ENCODE measurements at places on chromosomes 3 and 15.

- no peak for DNase-seq
These were observed 133.6 kb downstream of the CD47 start for GRCh38 chr3:107956991-107957900.

GRCh38 chr15:42184736-42185135, 23.4 kb downstream of the VPS39 start:
- DNase-seq: no peak

DNA sequence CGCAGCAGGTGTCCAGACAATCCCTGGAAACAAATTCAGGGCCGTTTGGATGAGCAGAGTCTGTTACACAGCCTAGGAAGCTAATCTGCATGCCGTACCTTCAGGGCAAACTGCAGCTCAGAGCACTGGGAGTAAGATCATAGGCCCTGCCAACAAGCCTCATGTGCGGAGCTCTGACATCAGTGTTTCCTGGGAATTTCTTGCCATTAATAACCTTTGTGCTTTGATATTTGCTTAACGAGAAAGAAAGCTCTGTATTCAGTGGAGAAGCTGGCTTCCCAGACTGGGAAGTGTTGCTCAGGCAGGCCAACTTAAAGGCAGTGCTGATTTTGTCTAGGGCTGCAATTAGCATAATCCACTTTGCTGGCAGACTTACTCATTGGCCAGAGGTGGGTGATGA, 116.1 kb upstream of the KLHL25 start:
- DNase-seq: no peak

GRCh38 chr3:108780235-108780634, 23.0 kb upstream of the RETNLB start:
- DNase-seq: no peak

DNA sequence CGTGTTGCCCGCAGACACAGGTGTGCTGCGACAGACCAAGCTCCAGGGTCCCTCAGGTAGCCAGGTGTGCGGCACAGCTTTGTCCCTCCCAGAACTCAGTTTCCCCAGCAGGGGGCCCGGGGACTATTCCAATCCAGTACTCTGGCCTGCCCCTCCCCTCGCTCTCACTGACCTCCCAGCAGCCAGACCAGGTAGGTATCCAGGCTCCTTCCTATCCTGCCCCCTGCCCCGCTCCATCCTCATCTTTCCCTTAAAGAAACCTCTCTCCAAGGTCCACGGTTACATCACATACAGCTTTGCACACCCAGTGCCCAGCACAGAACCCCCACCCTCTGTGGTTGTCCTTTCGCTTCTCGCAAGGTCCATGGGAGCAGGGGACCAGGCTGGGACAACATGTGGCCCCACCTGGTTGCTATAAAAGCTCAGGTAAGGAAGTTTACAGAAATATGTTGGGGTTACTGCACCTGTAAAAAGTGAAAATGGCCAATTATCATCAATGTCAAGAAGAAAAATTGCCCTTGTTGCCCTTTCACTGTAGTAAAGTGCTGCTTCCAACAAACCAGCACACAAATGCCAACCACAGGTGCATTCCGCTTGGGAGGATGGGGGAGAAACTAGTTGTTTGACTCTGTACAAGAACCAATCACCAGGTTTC, 7.3 kb upstream of the CYP11A1 start:
- no peak for DNase-seq

GRCh38 chr3:39362192-39362591, 21.0 kb upstream of the SLC25A38 start:
- DNase-seq: no peak

DNA sequence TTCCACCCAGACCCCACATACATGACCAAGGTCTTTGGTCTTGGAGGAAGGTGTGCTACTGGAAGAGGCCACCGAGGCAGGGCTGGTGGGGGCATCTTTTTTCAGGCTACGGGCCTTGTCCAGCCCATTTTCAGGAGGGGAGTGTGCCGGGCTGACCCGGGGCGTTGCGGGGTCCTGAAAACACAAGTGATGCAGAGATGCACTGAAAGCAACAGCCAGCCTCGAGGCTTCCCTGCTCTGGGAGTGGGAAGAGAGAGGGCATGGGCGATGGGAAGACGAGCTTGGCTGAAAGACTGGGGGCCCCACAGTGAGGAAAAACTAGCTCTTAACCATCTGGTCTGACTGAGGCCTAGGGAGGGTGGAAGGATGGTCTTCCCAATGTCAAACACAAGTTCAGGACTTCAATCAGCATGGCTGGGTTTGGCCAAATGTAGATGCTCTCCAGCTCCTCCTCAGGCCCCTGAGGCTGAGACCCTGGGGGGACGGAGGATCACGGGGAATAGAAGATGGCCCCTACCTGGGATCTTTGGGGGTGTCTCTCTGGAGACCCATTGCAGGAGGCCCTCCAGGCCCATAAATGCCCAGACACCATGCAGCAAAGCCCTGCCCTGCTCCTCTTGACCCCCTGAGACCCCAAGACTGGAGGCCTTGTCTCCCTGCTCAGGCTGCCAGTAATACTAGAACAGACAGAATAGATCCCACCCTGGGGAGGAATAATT, 38.9 kb downstream of the TLE3 start:
- DNase-seq: no peak

DNA sequence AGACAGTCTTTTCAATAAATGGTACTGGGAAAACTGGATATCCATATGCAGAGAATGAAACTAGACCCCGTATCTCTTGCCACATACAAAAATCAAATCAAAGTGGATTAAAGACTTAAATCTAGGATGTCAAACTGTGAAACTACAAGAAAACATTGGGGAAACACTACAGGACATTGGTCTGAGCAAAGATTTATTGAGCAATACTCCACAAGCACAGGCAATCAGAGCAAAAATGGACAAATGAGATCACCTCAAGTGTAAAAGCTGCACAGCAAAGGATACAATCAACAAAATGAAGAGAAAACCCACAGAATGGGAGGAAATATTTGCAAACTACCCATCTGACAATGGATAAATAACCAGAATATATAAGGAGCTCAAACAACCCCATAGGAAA, 38.4 kb upstream of the MBNL1 start:
- DNase-seq: no peak

DNA sequence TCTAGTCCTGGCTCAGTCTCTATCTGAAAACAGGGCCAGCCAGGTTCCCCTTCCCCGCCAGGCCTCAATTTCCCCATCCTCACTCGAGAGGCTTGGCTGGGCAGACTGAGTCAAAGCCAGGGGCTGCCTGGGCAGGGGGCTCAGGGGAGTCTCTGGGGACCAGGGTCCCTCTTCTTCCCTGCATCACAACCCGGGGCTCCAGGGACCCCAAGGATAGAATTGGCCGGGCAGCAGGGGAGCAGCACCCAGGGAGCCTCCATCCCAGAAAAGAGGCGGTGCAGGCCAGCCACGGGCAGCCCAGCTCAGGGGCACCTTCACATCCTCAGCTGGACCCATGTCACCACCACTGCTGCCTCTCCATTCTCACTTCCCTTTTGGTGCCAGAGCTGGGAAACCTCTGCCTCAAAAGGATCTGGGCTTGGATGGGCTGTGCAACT, 13.3 kb upstream of the PLXND1 start:
- no peak for DNase-seq

GRCh38 chr3:17047894-17048293, 163.1 kb downstream of the PLCL2 start:
- DNase-seq: no peak

DNA sequence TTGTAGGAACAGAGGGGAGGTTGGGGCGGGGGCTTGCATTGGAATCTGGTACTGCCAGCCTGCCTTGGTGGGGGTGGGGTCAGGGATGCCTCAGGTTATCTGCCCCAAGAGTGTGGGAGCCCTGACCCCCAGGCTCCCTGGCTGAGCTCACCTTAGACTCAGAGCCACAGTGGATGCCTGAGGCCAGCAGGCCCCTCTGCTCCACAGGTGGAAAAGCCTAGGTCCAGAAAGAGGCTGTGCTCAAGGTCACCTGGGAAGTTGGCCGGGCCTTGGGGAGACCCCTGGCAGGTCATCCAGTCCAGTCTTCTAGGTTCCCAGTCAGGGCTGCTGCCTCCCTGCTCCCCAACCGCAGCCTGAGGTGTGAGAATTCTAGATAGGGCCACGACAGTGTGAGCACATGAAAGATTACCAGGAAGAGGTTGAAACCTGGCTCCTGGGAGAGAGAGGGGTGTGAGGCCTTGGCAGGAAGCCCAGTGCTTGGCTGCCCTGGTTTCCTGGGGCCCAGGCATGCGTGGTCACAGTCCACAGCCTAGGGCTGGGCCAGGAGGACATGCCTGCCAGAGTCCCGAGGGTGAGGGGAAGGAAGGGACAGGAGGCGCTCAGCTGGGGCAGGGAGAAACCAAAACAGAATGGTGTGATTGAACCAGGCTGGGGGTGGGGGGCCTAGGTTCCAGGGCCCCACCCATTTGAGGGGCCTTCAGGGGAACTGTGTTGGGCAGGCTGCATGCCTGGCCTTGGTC, 4.9 kb downstream of the HDAC11 start:
- DNase-seq: no peak

GRCh38 chr3:192812743-192813383, 85.5 kb upstream of the FGF12 start:
- peak; percentile 31 for DNase-seq

DNA sequence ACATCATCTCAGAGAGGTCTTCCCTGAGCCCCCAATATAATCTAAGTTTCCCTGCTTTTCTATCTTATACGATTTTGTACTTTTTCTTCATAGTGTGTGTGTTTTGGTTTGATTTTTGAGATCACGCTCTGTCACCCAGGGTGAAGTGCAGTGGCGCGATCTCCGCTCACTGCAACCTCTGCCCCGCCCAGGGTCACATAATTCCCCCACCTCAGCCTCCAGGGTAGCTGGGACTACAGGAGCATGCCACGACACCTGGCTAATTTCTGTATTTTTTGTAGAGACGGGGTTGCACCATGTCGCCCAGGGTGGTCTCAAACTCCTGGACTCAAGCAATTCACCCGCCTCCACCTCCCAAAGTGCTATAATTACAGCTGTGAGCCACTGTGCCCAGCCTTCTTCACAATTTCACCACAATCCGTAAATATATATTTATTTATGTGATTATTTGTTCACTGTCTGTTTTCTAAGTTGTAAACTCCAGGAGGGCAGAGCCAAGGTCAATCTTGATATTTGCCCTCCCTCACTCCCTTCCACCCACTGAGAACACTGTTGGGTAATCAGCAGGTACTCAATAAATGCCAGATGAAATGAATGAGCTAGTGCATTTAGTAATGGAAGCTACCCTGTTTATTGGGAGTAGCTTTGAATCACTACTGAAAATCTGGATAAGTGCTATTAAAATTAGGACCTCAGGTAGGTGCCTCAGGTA, 547 bp upstream of the KNSTRN start:
- DNase-seq: no peak

- peak; percentile 55 for DNase-seq
These were observed 39.9 kb downstream of the IFT57 start for GRCh38 chr3:108182339-108182738.

DNA sequence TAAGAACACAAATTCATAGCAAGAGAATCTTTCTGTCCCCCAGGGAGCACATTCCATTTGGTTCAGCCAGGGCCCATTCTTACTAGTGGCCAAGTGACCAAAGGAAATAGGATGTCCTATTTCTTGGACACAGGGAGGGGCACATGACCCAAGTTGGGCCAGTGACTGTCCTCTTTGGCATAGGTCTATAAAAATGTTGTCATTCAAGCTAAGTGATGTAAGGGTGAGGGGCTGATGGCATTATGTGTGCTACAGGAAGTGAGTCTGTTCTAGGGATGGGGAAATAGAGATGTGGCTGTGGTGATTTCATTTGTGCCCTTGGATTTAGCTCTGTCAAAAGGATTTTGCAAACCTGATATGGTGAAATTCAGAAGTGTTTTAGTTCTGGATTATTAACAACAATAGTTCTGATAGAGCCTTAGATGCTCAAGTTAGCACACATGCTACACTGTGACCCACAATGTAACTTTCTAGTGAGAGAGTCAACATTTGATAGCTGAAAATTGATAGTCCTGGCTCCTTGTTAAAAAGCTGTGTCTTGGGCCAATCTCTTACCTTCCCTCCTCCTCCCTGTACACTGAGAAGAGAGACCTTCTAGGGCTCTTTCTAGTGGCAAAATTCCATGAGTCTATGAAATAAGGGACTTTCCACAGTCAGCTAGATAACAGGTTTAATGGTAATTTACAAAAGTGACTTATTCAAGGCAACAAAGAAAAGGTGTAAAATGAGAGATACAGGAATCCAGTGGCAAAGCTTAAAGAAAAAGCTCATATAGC, 117.2 kb downstream of the THRB start:
- DNase-seq: no peak

DNA sequence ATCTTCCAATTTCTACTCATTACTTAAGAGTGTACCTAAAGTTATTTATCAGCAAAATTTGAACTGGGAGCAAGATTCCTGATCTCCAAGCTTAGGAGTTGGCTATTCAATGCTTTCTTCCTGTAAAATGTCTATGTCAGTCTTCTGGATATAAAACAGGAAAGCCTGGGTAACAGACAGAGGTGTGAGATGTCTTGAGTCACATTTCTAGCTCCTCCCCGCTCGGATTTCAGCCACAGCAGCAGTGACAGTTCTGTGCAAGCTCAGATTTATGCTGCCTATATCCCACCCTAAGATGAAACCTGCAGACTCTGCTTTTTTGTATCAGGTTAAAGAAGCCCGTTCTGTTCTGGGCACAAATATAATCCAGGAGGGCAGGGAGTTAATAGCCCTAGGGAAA, 2.1 kb upstream of the ARMC8 start:
- no peak for DNase-seq

DNA sequence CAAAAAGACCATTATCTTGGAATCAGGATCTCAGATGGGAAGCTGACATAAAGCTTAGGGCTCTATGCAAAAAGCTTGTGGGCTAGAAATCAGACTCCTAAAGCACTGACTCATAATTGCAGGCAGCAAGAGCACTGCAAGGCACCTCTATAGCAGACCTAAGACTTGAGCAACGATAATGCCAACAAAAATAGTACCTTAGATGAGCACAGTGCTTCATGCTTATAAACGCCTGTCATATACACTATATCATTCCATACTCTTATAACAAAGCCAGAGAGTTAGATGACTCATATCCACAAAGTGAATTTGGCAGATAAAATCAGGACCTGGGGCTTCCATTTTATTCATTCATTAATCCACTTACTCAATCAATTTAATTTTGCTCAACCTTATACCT, 560.8 kb downstream of the MCTP2 start:
- no peak for DNase-seq

DNA sequence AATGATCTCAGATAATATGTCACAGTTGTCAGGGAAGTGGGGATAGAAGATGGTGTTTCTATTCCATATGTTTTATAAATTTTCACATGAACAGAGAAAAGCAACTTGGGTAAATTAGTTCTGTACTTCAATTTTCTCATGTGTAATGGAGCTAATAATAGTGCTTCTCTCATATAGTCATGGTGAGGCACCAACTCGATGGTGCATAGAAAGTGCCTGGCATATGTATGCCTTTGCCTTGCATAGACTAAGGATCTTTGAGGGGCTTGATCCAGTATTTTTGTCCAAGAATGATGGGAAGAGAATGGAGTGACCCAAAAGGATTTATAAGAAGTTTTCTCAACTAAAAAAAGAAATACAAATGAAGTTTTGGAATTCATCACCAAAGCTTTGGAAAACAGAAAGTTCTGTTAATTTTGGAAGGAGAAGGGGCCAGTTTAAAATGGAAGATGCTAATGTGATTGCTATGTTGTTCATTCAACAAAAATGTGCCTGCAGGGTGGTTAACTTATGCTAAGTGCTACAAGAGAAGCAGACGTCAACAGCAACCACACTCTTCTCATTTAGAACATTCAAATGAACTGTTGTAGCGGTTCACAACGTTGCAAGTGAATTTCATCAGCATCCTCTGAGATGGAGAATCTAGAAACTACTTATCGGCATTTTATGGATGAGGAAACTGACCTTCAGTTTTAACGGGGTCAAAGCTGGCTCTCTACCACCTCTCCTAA, 86.1 kb downstream of the RTP4 start:
- DNase-seq: no peak

Measured in NCI-H2081 treated with DMSO at 0.1 percent for 48 hours (cell line).